ENCODE measurements at places on chromosomes 13 and 19. TPM values are rescaled to one million over a fixed set of nuclear protein-coding genes. Genes with fewer than 3 reads are reported as not detected.

The KLK8 gene
- total RNA-seq: 91.1 TPM

The MBD3L3 gene
- not detected for total RNA-seq

The FFAR2 gene
- total RNA-seq: not detected

The NOVA2 gene
- not detected for total RNA-seq

The GPR4 gene
- total RNA-seq: not detected

The TEX26 gene
- not detected for total RNA-seq

The FFAR3 gene
- total RNA-seq: not detected

The CD22 gene
- 0.53 TPM for total RNA-seq

The THSD8 gene
- not detected for total RNA-seq

The ZNF99 gene
- not detected for total RNA-seq

The C1QTNF9 gene
- not detected for total RNA-seq

The KIR2DL3 gene
- total RNA-seq: not detected

The ZNF358 gene
- total RNA-seq: 3.9 TPM

The CYP4F8 gene
- total RNA-seq: not detected

The NKPD1 gene
- total RNA-seq: 1.0 TPM

The PLK5 gene
- total RNA-seq: not detected

The TMPRSS9 gene
- not detected for total RNA-seq

The CCL25 gene
- total RNA-seq: not detected

The FCHO1 gene
- 0.90 TPM for total RNA-seq

The HAUS8 gene
- 1.7 TPM for total RNA-seq

The OR4F17 gene
- total RNA-seq: not detected

The VSTM2B gene
- total RNA-seq: not detected

The HCN2 gene
- under 0.01 TPM for total RNA-seq

The NLRP11 gene
- not detected for total RNA-seq

The ZSCAN1 gene
- total RNA-seq: not detected

The TNFSF13B gene
- 0.79 TPM for total RNA-seq

The SYT5 gene
- 0.26 TPM for total RNA-seq

The AP1M2 gene
- total RNA-seq: 135 TPM

The CEACAM4 gene
- total RNA-seq: not detected

The CAPN12 gene
- total RNA-seq: 6.6 TPM

The CGB8 gene
- total RNA-seq: not detected

The ZNF497 gene
- 0.53 TPM for total RNA-seq

The PRSS57 gene
- total RNA-seq: not detected

The RASGRP4 gene
- total RNA-seq: not detected

The TMEM59L gene
- 0.79 TPM for total RNA-seq

The PALM3 gene
- not detected for total RNA-seq

The LHB gene
- not detected for total RNA-seq

The CALR3 gene
- total RNA-seq: 0.26 TPM

The CFD gene
- 1.2 TPM for total RNA-seq

The CYSLTR2 gene
- total RNA-seq: not detected

The CLEC17A gene
- not detected for total RNA-seq

The DENND1C gene
- under 0.01 TPM for total RNA-seq

The ENOX1 gene
- total RNA-seq: 0.51 TPM

The YJEFN3 gene
- 0.38 TPM for total RNA-seq

The PTGER1 gene
- total RNA-seq: 1.5 TPM

The CBLC gene
- total RNA-seq: 65.0 TPM

The PTGIR gene
- total RNA-seq: not detected

The RASIP1 gene
- 2.9 TPM for total RNA-seq

The WDR62 gene
- total RNA-seq: 0.26 TPM

The ZNF865 gene
- 0.53 TPM for total RNA-seq

The ADGRE3 gene
- total RNA-seq: not detected

The CASP14 gene
- total RNA-seq: not detected

The SLC17A7 gene
- not detected for total RNA-seq

The HMG20B gene
- total RNA-seq: 48.3 TPM

The RXFP2 gene
- not detected for total RNA-seq

The BIVM gene
- 11.1 TPM for total RNA-seq

The ONECUT3 gene
- total RNA-seq: under 0.01 TPM

The MIA gene
- 0.26 TPM for total RNA-seq

The NOTCH3 gene
- total RNA-seq: 140 TPM

All from bronchial epithelial cell (primary cell).